ENCODE measurements at places on chromosomes 1 and 21.

- no peak for DNase-seq
Measured at GRCh38 chr1:240786880-240787279, 174.9 kb upstream of the GREM2 start.

DNA sequence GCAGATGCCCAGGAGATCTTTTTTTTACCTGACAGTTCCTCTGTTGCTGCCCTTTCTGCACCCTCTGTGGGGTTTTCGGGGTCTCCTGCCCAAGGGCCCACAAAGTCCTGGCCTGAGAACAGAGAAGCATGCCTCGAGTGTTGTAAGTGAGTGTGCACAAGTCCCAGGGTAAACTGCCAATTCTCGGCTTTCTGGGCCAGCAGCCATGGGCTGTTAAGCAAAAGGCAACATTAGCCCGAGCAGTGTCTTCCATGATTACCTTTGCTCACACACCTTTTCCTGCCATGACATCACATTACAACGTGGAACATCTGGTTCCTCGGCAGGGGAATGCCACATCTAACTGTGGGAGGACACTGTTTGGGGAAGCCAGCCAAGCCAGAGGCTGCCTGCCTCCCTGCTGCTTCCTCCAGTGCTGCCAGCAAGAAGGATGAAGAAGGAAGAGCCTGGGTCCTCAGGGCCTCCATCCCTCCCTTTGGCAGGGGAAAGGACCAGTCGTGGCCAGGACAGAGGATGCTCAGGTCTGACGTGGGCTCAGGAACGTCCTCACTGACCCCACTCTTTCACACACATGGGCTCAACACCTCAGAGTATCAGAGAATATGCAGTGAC lies 485.9 kb downstream of the OMA1 start:
- DNase-seq, result no peak

DNA sequence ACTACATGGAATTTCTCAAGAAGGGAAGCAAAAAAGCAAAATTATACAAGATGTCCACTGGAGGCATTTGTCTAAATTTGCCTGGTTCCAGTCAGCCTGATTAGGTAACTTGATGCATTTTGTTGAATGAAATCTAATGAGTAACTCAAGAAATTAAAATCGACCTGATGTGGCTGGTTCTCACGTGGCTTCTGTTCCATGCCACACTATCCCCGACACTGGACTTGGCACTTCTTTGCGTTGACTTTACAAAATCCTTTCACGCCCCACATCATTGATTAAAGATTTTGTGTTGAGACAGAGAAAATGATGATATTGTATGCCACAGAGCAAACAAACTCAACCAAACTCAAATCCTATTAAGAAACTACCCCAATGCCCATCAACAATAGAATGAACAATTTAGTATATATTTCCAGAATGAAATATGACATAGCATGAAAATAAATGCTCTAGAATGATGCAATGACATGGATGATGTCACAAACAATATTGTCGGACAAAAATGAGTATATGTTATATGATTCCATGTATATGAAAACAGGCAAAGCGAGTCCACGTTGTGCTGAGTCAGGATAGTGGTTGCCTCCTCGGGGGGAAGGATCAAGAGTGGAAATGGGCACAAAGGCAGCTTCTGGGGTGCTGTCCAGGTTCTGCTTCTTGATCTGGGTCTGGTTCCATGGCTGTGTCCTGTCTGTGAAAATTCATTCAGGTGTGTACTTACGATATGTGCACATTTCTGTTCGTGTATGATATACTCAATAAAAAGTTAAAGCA lies 12.9 kb upstream of the HMGCS2 start:
- no peak for DNase-seq

- no peak for DNase-seq
Measured at GRCh38 chr1:172979828-172980227, 70.9 kb downstream of the TNFSF18 start.

DNA sequence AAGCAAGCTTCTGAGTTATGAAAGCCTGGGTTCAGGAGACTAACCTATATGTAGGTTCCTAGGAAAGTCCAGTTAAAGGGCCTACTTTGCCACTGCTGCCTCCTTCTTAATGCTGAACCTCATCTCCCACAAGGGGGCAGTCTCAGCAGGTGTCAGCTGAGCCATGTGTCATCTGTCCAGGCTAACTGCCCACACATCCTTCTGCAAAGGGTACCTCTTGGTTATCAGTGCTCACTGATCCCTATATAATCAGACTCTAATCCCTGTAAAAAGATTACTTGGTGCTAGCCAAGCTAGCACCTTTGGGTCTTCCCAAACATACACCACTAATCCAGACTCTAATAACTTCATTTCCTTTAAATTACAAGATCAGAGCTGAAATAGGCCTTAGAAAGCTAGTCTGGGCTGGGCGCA lies 9.0 kb downstream of the PRDX1 start:
- peak; percentile 84 for DNase-seq

DNA sequence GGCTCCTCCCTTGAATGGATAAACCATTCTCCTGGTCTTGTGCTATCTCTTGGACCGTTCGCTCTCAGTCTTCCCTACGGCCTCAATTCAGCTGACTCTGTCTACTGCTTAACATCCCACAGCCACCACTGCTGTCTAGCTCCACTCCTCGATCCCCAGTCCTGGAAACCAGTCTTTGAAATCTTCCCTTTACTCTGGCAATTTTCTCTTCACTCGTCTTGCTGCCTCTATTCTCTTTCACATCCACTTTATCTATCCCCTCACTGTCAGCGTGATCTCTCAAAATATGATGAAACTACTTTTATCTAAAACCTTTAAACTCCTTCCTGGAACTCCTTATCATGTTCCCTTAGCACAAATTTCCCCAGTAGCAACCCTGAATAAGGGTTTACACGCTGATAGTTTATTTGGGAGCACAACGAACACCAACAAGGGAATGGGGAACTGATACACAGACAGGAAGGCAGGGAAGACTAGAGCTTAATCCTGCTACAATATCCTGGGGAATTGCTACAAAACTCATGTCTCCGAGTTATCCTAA lies 131.6 kb upstream of the SAMSN1 start:
- no peak for DNase-seq

GRCh38 chr1:203325026-203325417 lies 19.7 kb downstream of the BTG2 start:
- DNase-seq, result no peak

GRCh38 chr1:116288201-116288598 lies 84.8 kb upstream of the ATP1A1 start:
- DNase-seq, result no peak

DNA sequence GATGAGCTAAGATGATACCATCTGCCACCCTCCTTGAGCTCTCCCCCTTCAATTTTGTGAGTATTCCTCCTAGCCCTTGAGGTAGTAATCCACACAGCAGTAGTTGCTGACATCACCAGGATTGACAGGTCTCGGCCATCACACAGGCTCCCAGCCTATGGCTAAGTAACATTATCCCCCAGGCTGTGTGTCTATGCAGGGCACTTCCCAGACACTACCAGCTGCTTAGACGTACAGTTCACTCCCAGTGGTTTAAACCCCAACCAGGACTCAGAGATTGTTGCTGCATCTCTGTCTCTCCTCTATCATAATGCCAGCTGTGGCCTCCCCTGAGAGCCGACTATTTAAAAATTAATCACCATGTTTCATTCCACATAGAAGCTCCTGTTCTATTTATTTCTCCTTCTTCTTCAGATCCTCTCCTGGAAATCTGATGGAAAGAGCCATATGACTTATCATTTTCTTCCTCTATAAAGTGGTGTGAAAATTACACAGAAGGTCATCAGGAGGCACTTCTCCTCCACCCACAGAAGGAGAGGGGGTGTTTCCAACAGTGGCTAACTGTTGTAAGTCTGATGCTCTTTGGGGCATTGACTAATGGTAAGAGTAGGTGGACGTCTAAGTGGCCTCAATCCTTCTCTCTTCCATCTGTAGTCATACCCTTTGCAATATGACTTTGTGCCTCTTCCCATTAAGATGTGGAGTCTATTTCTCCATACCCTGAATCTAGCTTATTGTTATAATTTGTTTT lies 396.3 kb downstream of the SETD4 start:
- no peak for DNase-seq

GRCh38 chr1:172682812-172683211 lies 23.9 kb downstream of the FASLG start:
- DNase-seq, result no peak

DNA sequence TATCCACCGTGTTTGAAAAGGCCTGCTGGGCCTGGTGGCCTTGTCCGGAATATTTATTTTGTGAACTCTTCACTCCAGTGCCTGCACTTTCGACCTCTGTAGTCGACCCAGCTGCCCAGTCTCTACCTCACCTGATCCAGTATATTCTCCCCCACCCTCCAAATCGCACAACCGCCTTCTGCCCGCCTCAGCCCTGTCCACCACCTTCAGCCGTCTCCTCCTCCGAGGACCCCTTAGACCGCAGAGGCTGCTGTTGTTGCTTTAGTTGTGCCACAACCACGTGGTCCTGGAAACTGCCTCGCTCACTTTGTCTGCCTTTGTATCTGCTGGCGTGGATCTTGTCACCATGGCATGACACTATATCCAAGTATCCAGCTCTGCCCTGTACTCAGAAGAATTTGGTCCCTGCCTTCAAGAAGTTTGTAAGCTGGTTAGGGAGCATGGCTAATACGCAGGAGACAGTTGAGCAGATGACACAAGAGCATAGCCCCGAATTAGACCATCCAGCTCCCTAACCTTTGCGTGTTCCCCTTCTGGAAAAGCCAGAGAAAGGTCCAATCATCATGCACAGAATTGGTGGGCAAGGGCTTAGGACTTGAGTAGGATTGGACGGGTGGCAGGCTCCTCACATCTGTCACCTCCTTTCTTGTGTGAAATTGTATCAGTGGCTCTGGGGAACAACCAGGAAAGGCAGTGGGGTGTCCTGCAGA lies 1.5 kb downstream of the PHGDH start:
- peak; percentile 85 for DNase-seq

DNA sequence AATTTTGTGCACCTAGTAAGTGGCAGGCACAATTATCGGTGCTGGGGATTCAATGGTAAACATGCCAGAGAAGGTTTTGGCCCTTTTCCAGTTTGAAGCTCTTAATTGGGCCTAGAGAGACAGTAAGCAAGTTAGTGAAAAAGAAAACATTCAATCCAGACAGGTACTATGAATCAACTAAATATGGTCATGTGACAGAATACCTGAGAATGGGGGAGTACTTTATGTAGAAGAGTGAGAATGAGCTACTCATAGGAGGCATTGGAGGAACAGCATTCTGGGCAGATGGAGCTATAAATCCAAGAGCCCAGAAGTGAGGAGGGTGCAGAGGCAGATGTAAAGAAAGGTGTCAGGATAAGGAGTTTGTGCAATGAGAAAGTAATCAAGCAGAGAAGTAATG lies 1017.9 kb downstream of the ADGRL2 start:
- DNase-seq, result no peak

- no peak for DNase-seq
Measured at GRCh38 chr1:117499071-117499470, 106.8 kb upstream of the TENT5C start.

- DNase-seq, result peak; percentile 92
Measured at GRCh38 chr1:145871994-145872924, 13.4 kb upstream of the PIAS3 start.

All from osteoblast (primary cell).